ENCODE measurements at places on chromosomes 3 and 15.

DNA sequence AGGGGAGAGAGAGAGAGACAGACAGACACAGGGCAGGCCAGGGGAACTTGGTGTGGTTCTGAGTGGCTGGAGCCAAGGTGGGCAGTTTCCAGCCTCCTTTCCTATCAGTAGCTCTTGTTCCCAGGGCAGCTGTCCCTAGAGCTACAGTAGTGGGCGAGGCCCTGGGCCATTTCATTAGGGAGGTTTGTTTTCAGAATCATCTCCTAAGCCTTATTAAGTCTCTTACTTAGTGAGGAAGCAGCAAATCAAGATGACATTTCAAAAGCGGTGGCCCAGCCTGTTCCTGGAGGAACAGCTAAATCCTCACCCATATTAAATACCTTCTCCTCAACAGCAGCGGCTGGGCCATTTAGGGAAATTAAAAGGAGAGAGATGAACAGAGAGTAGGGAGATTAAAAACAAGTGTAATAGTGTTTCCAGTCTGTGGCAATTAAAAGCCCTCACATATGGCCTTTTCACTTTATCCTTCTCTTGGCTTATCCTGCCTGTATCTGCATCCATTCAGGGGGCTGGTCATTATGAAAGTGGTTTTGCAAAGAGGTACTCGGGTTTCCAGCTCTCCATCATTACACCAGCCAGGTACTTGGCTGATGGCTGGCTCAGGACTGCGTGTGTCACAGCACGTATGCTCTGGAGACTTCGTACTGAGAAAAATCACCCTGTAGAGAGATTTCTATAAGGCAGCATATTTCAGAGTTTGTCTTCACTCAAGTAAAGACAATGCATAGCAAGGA lies 91.9 kb upstream of the PRR23C start:
- DNase-seq, result no peak

DNA sequence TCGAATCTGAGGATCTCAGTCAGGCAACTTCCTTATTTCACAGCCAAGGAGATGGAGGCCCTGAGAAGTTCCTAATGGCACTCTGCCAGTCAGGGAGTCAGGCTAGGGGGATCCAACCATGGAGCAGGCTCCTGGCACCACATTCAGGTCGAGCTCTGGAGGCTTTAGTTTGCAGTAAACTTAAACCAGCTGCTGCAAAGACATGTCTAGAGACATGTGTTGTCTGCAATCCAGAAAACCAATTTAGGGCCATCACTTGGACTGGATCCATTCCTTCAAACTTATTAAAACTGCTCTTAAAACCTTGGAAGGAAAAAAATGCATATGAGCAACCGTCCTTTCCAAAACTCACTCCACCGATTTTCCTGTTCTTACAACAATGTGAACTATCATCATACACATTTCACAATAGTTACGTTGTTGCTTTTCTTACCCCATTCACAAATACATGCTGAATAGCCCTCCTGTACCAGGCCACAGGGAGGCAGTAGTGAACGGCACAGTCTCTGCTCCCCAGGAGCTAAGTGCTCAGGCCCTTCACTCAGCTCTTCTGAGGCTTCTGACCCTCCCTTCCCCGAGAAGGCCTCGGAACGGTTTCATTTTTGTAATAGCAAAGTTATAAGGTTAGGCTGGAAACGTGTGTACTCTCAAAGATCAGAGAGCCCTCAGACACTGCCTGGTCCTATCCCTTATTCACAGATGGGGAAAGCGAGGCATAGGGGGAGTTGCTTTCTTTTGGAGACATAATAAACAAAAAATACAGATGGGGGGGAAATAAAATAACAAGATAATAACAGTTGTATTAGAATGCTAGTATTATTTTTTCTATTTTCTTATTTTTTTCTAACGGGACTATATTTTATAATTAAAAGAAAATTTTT lies 20.1 kb downstream of the RFT1 start:
- no peak for DNase-seq

DNA sequence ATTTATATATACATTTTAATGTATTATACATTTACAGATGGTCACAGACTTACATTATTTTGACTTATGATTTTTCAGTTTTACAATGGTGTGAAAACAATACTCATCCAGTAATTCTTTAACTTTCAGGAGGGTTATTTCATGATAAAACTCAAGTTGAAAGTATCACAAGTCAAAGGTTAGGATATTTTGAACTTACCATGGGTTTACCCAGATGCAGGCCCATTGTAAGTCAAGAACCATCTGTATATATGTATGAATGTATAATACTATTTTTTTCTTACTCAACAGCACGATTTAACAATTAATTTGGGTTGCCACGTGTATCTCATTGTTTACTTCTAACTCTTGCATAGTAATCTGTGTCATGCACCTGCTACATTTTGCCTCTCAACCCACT lies 1002.0 kb downstream of the OTOL1 start:
- DNase-seq, result no peak

DNA sequence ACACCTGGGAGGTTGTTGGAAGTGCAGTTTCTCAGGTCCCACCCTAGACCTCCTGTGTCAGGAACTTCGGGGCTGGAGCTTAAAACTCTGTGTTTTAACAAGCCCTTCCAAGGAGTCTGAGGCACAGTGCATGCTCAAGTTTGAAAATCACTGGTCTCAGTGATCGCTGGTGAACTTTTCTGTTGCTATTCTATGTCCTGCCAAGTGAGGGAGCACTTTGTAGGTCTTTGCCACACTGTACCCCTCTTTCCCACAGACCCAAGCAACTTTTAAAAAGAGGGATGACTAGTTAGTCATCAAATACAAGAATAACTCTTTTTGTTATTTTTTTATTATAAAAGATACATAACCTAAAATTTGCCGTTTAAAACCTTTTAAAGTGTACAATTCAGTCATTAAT lies 133.7 kb downstream of the AGBL1 start:
- DNase-seq, result no peak

GRCh38 chr15:74179101-74179841 lies 5.8 kb downstream of the ISLR start:
- no peak for DNase-seq

DNA sequence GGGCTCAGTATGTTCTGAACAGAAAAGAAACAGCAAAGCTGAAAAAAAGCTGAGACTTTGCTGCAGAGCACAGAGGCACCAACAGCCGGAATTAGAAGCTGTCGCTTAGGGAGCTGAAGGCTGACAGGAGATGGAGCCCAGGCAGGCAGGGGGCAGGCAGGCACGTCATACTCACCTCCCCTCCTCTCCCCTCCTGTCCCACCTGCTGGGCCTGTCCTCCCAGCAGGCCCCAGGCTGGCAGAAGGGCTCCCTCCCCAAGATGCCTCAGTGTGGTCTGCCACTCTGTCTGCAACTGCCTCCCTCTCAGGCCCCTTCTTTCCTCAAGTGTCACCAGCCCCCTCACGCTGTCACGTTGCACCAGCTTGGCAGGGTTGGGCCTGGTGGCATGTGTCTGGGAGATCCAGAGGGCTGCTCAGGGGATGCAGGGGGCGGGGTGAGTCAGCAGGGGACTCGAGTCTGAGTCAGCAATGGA lies 3.2 kb upstream of the ANKRD63 start:
- no peak for DNase-seq

- no peak for DNase-seq
Observed at GRCh38 chr3:45182915-45183871, 37.0 kb upstream of the CDCP1 start.

Measured in stimulated activated CD4-positive, alpha-beta T cell treated with anti-CD3 and anti-CD28 coated beads, Interleukin-15, amount 100 ng/mL, for 1 hour (primary cell).